ENCODE measurements at places on chromosomes 7 and 10.

DNA sequence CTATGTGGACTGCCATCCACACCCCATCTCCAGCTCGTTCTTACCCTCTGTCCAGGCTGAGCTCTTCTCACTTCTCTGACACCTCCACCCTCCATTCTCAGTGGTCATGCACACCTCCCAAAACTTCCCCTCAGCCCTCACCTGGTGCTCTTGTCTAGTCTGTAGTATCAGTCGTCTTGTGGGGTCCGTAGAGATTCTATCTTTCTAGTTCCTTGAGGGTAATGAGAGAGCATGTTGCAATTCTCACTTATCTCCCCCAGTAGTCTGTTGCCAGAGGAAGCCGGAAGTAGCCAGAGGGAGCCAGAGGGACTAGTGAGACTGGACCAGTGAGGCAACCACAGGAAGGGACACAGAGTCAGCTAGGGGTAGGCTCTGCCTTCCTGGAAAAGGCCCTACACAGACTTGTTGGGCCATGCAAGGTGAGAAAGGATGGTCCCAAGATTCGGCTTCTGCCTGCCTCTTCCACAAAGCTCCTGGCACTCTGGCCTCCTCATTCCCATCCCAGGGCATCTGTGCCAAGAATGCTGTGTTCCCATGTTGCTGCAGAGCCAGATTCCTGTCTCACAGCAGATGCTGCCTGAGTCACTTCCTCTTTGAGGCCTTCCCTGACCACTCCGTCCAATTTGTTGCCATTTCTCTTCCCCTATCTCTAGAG is 50.6 kb upstream of the DUSP5 start:
- DNase-seq = no peak

DNA sequence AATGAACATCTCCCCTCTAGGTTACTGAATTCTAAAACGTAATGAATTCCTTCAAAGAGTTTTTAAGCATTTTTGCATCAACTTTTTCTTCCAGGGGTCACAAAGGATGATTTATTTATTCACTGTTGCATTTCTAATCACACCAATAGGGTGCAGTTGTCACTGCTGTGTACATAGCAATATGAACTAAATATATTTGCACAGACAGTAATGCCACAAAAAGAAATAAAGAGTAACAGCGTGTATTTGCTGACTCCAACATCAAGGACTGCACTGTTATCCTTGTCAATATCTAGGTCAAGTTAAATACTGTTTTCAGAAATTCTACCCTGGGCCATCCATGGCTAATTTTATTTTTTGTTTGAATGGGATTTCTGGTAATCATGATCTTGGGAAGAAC is 138.0 kb downstream of the FRMD4A start:
- no peak for DNase-seq

DNA sequence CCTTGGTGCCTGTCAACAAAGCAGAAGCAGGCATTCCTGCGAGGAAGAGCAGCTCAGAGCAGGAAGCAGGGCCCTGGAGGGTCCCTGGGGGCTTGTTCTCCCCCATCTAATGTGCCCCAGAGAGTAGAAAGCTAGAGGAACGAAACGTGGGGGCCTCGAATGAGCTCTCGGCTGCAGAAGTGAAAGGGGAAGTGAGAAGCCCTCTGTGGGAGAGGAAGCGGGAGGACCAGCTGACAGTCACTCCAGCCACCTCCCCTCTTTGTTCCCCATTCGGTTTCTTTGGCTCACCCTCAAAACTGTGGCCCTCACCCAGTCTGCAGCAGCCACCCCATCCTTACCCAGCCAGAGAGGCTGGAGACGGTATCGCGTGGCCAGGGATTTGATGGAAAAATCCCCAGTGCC is 25.0 kb downstream of the C10orf105 start:
- no peak for DNase-seq

DNA sequence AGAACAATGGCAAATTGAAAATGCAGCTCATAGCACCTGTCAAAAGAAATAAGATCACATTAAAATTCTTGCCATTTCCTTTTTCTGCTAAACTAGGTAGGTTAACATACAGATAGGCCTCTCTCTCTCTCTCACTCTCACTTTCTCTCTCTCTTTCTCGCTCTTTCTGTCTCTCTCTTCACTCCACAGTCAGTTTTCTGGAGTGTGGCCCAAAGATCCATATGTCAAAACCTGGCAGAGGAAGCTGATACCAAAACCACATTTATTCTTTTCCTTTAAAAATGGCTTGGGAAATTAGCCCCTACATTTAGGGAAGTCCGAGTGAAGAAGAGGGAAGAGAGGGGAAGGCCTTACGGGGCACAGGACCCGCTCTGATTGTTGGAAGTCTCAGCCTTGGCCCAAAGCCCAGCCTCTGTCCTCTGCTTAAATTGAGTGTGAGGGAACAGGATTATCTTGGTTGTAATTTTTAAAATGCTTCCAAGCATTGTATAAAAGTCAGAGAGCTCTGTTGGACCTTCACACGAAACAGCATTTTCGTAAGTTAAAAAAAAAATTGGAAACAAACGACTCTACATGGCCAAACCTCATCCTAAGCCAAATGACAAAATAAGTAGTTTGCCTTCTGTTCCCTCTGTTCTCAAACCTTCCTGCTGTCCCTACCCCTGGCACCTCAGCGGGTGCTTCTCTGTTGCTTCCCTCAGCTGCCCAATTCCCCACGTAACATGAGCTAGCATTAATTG is 83.2 kb downstream of the FRMD4A start:
- peak; percentile 88 for DNase-seq

DNA sequence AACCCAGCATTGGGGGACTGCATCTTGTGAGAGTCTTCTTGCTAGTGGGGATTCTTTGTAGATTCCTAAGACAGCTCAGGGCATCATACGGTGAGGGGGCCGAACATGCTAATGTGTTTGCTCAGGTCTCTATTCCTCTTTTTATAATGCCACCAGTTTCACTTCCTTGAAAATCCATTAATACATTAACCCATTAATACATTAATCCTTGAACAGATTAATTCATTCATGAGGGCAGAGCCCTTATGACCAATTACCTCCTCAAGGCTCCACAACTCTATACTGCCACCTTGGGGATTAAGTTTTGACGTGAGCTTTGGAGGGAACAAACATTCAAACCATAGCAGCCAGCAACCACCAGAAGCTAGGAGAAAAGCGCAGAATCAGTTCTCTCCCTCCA is 67.2 kb upstream of the POT1 start:
- no peak for DNase-seq

- no peak for DNase-seq
Observed at GRCh38 chr10:66366163-66366562, 559.7 kb upstream of the LRRTM3 start.
